ENCODE measurements at places on chromosomes 3 and 15.
A peak's percentile ranks its signal among the peaks of the same experiment; 100 is the strongest.

GRCh38 chr15:58999694-59000093 is 12.2 kb downstream of the RNF111 start:
- DNase-seq = no peak

DNA sequence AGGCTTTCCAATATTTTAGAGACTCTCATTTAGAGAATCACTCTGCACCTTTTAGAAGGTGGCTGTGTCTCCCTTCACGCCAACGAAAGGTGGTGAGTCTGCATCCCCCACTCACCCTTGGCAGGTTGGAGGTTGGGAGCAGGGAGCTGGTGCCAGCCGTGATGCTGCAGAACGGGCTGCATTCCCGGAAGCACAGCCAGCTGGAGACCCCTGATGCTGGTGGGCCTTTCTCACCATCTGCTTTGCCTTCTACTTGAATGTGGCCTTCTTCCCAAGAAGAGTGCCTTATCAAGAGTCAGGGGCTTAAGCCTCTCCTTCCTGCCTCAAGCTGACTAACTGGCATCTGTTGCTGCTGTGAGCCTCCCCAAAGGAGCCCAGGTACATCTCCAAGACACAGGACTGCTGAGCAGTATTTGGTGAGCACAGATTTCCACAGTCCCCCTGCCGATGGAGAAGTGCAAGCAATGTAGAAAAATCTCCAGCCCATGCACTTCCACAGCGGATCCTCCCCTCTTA is 17.7 kb upstream of the HEG1 start:
- no peak for DNase-seq

GRCh38 chr3:152054315-152054714 is 180.9 kb downstream of the SUCNR1 start:
- no peak for DNase-seq

DNA sequence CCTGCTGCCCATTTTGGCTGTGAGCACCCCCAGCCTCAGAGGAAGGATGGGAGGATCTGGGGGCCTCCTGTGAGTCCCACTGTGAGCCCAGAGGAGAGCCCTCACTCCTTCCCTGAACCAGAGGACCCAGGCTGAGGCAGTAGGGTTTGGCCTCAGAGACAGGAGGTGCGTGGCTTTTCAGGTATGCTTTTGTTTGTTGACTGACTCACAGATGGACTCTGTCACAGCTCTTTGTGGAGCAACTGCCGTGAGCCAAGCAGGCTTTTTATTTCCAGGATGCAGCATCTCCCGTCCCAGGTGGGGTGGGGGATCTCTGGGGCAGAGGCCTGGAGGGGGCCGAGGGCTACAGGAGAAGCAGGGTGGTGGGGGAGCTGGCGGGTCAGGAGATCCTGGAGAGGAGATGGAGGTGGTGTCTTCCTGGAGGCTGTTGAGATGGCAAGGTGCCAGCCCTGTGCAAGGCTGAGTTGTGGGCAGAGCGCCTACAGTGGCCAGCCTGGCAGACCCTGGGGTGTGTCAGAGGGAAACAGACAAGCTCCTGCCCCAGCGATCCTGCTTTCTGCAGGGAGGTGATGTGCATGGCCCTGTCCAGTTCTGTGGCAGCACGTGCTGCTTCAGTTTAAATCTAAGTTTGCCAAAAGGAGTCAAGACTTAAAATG is 24.0 kb downstream of the PLXNA1 start:
- DNase-seq = peak; percentile 21

- DNase-seq = no peak
These were observed 35.0 kb upstream of the COLQ start for GRCh38 chr3:15556512-15556911.

DNA sequence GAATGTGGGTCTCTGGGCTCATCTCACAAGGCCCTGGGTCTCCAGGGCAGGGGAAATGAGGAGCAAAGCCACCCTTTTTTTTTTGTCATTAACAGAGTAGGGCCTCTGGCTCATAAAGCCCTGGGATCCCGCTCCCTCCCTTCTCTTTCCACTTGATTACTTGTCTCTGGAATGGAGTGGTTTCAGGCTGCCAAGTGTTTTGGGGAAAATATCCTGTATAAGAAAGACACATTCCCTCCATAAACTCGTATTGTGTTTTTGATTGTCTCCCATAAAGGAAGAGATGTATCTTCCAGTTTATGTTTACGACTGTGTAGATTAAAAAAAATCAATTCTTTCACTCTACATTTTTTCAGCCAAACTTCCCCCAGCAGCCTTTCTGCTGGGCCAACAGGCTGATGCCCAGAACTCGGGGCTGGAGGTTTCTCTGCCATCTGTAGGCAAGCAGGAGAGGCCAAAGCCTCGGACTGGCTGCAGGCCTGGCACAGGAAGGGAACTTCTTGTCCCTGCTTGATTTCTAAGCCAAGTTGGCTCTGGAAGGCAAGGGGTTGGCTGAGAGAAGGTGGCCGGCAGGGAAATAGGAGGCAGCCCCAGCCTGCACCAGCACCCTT is 49.4 kb upstream of the INSYN1 start:
- peak; percentile 96 for DNase-seq

DNA sequence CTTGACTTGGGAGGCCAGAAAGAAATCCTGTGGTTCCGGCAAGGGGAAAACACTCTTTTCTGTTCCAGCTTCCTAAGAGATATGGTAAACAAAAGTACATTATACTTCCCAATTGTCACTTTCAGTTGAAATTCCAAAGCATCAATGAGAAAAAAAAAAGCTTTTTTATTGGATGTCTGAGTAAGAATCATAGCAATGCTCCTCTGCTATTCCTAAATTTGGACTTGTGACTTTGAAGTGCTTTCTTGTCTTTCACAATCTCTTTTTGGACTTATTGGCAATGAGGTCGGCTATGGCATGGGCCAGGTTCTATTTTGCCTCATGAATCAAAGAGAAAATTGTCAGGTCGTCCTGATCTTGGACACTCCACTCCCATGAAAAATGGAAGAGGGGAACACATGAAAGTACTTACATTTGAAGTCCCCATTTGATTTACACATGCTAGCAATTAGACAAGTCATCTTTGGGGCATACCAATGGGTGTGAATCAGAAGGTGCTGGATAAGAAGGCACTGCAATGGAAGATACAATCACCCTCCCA is 170.5 kb downstream of the GREM1 start:
- DNase-seq = no peak

- no peak for DNase-seq
These were observed 32.9 kb downstream of the ZBTB11 start for GRCh38 chr3:101643861-101644613.

Data from cerebellar cortex (tissue), 1 donor.